ENCODE measurements at places on chromosomes 13 and 19.

DNA sequence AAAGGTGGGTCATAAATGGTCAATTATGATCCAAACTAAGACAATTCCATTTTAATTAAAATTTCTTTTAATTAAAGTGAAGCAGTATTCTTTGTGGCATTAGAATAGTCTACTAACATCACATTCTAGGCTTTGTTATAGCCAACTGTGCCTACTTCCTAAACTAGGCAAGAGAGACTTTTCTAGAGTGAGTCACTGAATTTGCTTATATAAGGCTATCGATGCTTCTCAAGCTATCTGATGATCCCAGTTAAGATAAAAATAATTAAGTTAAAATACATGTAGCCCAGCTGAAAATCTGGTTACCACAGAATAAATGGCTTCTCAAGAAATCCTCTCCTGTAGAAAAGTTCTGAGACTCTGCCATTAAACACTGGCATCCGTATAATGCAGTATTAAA lies 12.5 kb downstream of the ANKRD10 start:
- DNase-seq, result no peak

GRCh38 chr19:7492142-7492541 lies 3.3 kb upstream of the PEX11G start:
- DNase-seq, result no peak

- DNase-seq, result no peak
Observed at GRCh38 chr13:113793718-113794085, 34.7 kb downstream of the TMEM255B start.

GRCh38 chr13:20989656-20990321 lies 71.6 kb downstream of the LATS2 start:
- DNase-seq, result no peak

DNA sequence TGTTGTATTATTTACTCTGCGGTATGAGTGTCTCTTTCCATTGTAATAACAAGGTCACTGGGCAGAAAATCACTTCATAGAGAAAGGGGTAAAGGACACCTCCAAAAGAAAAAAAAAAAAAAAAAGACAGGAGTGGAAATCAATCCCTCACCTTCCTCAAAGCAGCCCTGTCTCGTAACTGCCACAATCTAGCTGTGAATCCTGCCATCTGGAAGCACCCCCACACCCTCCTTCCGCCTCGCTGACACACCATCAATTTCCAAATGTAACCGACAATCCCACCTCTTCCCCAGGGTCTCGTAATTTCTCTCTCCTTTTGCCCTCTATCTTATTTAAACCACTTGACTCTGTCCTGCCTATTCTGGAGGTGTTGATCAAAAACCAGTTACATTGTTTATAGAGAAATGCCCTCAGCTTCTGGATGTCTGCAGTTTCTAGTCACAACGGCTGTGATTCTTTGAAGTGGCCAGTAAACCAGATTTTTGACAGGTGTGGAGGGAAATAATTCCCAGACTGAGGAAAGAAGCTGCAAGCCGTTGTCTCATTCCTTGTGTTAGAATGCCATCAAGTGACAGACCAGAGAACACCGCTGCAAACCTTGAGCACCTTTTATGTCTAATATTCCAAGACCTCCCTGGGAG lies 9.1 kb upstream of the POP4 start:
- DNase-seq, result no peak

DNA sequence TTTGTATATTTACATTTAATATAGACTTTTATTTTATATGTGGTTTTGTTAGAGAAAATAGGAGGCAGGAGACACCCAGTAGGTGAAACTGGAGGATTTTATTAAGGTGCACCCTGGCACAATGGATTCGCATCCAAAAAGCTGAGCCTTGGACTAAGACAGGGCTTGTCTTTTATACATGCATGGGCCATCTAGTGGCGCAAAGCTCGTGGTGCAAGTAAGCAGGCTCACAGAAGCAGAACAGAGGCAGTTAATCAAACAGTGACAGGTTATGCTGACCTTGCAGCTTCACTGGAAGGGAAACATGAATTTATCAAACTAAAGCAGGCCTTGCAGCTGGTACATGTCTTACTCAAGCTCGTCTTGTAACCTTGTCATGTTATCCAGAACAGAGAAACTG lies 58.8 kb upstream of the ZNF681 start:
- no peak for DNase-seq

DNA sequence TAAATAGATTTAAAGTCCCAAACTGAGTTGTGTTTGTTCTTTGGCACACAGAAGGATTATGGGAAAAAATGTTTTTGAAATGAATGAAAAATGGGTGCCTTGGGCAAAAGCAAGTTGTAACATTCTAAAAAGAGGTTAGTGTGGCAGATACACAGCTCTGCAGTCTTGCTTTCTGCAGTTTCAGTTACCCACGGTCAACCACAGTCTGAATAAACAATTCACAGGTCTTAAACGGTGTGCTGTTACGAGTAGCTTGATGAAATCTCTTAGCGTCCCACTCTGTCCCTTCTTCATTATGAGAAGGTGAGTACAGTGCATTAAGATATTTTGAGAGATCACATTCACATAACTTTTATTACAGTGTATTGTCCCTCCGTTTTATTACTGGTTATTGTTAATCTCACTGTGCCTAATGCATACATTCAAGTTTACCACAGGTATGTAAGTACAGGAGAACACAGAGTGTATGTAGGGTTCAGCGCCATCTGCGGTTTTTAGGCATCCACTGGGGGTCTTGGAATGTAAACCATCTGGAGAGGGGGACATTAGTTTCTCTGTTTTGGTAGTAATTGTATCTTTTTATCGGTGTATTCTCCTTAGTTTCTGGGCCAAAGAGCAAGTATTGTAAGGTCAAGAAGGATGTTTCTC lies 8.1 kb downstream of the FARP1 start:
- DNase-seq, result no peak

- DNase-seq, result no peak
Observed at GRCh38 chr19:55350620-55351315, 3.8 kb downstream of the COX6B2 start.

DNA sequence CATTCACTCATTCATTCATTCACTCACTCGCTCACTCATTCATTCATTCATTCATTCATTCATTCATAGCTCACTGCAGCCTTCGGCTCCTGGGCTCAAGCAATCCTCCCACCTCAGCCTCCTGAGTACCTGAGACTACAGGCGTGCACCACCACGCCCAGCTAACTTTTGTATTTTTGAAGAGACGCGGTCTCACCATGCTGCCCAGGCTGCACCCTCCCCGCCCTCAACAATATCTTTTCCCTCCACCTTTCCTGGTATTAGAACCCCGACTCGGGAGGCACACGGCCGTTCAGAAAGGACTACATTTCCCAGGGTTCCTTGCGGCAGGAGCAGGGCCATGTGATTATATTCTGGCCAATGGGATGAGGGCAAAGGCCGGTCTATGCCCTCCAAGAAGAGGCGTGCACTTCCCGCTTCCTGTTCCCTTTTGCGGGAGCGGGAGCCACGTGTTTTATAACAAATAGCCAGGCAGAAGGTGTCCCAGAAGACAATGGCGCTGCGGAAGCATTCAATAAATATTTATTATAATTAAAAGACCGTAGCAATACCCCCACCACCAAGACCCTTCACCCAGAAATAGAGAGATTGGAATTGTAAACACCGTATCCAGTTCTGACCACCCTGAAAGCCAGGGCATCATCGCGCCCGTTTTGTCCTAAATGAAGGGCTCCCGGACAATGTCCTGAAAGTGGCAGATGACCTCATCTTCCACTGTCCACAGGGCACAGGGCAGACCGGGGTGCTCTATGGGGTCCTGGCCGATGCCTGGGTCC lies 15.9 kb downstream of the TICAM1 start:
- DNase-seq, result peak; percentile 53

- no peak for DNase-seq
Observed at GRCh38 chr19:29171525-29171924, 41.4 kb downstream of the UQCRFS1 start.

- no peak for DNase-seq
Observed at GRCh38 chr13:43905435-43906031, 25.8 kb downstream of the LACC1 start.

GRCh38 chr19:35204799-35205732 lies 23.5 kb downstream of the FAM187B start:
- no peak for DNase-seq

GRCh38 chr19:15253061-15253460 lies 20.8 kb upstream of the EPHX3 start:
- no peak for DNase-seq

GRCh38 chr13:42699912-42700311 lies 81.5 kb upstream of the FAM216B start:
- DNase-seq, result no peak

GRCh38 chr13:106593132-106593531 lies 25.2 kb upstream of the ARGLU1 start:
- DNase-seq, result no peak

DNA sequence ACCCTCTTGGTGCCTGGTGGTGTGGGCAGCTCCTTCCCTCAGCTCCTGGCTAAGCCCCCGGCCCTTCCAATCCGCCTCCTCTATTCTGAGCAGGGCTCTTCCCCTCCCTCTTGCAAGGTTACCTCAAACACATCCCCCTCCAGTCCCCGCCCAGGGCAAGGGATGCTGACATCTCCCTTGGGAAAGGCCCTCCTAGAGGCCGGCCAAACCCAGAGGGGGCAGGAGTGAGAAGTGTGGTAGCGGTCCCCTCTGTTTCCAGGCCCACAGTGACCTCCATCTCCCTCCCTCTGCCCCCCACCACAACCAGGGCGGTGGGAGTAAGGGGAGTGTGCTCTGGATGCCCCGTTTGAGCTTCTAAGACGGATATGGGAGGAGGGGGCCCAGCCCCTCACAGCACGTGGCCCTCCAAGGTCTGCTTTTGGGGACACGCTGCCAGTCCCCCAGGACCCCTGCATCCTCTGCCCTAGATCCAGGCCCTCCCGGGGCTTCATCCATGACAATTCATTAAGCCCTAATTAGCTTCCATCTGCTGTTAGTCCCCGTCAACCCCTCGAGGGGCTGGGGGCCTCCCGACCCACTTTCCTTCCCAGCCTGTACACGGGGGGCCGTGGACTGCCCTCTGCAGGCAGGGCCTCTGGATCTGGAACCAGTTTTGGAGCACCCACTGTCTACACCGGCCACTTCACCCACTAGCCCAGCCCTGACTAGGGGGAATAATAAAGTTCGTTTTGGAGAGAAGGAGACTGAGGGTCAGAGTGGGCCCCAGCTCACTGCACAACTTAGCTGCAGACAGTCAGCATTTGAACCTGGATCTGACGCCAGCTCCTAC lies 2.3 kb downstream of the LINGO3 start:
- no peak for DNase-seq

GRCh38 chr19:1406774-1407527 lies 435 bp upstream of the DAZAP1 start:
- DNase-seq, result peak; percentile 99

DNA sequence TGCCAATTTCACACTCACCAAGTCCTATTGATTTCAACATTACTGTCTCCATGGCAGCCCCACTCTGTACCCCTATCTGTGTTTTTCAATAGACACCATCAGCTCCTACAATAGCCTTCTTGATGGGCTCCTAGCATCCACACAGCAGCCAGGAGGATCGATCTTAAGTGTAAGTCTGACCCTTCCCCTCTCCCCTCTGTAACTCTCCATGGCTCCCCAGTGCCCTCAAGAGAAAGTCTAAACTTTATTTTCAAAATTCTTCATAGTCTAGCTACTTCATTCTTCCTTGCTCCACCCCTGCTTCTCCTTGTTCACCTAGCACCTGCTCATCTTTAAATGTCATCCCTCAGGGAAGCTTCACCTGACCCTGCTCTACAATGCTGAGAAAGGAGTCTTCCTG lies 30.0 kb upstream of the ZNRF4 start:
- DNase-seq, result no peak

- DNase-seq, result no peak
Observed at GRCh38 chr13:50855681-50856080, 12.2 kb upstream of the DLEU7 start.

GRCh38 chr13:20185366-20186056 lies 7.2 kb downstream of the GJB2 start:
- no peak for DNase-seq

DNA sequence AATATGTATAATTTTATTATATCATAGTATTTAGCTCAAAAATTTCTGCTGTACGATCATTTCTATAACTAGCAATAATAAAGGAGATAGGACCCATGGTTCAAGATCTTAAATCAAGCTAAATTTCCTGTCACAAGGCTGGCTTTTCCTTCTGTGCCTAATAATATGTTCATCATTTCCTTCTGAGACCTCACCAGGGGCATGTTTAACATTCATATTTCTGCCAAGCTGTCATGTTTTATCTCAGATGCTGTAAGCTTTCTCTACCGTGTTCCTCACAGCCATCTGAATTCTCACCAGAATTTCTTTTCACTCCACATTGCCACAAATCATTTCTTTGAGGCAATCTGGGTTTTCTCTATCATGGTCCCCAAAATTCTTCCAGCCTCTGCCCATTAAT lies 482.3 kb upstream of the SGCG start:
- no peak for DNase-seq

DNA sequence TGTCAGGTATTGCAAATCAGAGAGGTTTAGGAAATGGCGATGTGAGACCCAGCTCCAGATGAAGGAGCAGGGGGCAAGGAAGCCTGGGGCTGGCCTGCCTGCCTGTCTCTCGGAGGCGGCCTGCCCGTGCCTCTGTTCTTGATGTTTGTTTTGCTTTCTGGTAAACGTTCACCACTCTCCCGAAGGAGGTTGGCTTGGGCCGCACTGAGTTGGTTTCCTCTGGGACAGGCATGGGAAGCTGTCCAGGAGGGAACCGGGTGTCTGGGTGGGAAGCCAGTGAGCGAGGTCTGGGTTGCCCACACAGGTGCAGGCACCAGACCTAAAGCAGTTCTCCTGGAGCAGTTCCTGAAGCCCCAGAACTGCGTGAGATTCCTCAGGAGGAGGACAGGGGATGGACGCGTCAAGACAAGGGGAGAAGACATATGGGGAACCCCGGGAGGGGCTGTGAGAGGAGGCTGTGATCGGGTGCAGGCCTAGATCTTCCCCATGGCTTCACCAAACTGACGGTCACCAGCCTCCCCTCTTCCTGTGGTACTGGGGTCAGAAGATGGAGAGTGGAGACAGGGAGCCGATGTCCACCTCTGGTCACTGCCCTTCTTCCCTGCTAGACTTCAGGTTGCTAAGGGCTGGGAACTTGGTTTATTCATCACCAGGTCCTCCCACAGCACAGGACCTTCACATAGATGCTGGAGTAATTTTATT lies 15.2 kb downstream of the COL4A2 start:
- no peak for DNase-seq

- DNase-seq, result no peak
Observed at GRCh38 chr13:75798353-75799255, 162.5 kb downstream of the LMO7 start.

- DNase-seq, result no peak
Observed at GRCh38 chr13:106499113-106499512, 36.3 kb downstream of the EFNB2 start.

- DNase-seq, result no peak
Observed at GRCh38 chr19:31330237-31330636, 19.0 kb downstream of the TSHZ3 start.

DNA sequence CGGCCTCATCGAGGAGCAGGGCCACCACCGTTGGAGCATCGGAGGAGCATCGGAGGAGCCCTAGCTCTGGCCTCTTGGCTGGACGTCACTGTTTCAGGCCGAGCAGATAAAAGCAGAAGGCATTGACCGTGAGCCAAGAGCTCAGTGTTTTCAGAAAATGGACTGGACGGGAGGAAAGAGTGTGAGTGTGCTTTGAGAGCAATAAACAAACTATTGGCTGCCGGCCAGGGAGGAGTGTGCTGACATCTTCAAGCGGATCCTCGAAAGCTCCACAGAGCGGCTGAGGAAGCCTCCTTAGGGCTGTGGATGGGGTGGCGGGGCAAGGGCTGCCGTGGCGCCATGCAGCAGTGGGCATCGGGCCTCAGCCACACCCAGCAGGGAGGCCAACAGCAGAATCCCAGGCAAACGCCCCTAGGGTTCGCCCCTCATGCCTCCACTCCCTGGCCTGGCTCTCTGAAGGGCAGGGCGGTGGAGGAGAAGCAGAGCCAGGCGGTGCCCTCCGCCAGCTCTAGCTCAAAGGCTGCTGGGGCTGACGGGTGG lies 41.8 kb downstream of the IRS2 start:
- DNase-seq, result no peak
